Urinary bladder (tissue), 4 donors: ENCODE measurements at places on chromosomes 3 and 15. TPM values are rescaled to one million over a fixed set of nuclear protein-coding genes. Genes with fewer than 3 reads are reported as not detected.

The PATL2 gene
- 1.7 TPM for total RNA-seq

The ADGRG7 gene
- 0.11 TPM for total RNA-seq

The LYZL4 gene
- not detected for total RNA-seq

The SLC27A2 gene
- 3.5 TPM for total RNA-seq

The CACNA2D2 gene
- 1.4 TPM for total RNA-seq

The MRAS gene
- 22.9 TPM for total RNA-seq

The DPPA2 gene
- not detected for total RNA-seq

The SLC28A2 gene
- total RNA-seq: not detected

The CLDN11 gene
- total RNA-seq: 28.1 TPM

The KNG1 gene
- not detected for total RNA-seq
